Glutamatergic neuron (in vitro differentiated cells): ENCODE measurements at places on chromosomes 12 and 14. TPM values are rescaled to one million over a fixed set of nuclear protein-coding genes. Genes with fewer than 3 reads are reported as not detected.
A peak's percentile ranks its signal among the peaks of the same experiment; 100 is the strongest.

DNA sequence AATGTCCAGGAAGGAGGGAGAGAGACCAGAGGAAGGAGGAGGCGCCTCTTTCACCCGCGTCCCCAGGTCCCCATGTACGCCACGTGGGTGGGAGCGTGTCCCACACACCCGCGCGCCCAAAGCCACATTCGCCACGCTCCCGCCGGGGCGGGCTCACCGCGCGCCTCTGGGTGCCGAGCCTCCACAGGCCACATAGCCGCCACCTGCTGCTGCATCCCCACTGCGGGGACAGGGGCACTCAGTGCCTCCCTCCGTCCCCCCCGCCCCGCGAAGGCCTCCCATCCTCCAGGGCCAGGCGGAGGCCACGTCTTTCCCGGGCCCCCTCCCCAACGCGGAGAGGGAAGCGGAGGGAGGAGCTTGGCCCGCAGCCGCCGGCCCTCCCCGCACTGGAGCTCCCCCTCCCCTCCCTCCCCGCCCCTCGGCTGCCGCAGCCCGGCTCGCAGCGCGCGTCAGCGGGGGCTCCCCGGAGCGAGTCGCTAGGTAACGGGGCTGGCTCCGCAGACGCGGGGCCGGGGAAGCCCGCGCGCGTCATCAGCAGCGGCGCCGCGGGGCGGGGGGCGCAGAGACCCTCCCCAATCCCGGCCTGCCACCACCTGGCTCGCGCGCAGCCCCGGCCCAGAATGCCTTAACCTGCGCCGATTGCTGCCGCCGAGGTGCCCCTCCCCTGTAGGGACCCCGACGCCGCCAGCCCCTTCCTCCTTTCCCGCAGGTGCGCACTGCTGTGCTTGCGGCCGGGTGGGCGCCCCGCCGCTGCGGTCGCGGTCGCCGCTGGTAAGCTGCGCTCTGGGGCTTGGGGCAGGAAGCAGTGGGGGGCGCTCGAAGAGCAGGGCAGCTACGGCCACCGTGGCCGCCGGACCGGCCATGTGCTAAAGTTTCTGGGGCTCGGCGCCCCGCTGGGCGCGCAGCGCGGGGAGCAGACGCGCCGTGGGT, 536 bp upstream of the TUNAR start:
- peak; percentile 71 for DNase-seq

DNA sequence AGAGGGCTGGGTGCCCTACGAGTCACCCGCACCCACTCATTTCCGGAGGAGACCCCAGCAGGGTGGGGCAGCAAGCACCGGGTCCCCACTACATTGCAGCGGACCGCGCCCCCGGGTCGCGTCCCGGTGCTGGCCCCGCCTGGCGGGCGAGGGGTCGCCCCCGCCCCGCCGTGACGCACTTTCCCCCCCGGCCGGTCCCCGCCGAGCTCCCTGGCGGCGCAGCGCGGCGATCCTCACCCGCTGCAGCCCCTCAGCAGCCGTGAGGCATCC, 106.1 kb downstream of the PRICKLE1 start:
- DNase-seq, result no peak

DNA sequence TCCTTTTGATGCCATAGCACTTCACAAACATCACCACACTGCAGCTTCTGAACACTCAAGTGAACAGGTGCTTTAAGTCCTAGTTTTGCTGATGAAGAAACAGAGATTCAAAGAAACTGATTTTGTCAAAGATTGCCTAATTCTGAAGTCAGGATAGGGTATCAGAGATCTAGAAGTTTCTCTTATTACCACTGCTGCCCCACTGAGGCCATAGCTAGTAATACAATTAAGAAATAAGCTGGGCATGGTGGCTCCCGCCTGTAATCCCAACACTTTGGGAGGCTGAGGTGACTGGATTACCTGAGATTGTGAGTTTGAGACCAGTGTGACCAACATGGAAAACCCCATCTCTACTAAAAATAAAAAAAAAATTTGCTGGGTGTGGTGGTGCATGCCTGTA, 458.3 kb upstream of the SEL1L start:
- no peak for DNase-seq

DNA sequence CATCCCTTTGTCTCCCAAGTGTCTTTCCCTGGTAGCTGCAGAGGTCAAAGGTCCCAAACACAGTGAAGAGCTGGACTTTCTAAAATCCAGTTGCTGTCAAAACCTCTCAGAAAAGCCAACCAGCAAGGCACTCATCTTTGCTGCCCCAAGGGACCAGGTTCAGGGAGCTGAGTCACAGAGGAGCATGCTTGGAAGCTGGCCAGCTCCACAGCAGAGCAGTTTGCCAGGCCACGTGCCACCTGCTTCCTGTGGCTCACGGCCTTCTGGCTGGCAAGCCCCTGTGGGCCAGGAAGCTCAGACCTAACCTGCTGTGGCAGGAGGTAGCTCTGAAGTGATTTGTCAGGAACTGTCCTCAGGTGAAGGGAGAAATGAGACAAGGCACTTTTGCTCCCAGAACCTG, 3.6 kb downstream of the ISCU start:
- DNase-seq, result peak; percentile 52

DNA sequence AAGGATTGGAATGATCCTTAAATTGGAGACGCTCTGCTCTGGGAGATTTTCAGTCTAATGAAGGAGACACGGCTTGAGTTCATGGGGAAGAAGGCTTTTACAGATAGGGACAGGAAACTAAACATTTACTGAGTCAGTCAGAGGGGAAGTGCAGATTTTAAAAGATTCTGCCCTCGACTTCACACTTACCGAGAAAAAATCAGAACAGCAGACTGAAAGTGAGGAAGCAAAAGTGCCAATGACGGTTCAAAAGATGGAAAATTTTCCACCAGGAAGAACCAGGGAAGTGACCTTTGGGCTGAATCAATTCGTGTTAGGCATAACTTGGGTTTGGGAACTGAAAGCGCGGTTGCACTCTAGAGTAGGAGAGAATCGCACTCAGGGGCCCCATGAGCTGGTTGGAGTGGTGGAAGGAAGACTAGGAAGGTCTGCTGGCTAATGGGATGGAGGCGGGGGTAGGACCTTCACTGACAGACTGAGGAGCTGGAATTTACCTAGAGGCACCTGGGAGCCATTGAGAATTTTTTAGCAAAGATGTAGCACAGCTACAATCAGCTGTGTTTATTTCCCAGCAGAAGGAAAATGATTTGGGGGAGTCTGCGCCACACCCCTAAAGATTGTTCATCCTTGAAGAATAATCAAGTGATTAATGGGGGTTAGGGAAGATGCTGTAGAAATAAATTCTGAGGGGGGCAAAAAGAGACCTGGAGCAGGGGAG, 1.2 kb downstream of the KCNK13 start:
- DNase-seq, result no peak

- DNase-seq, result no peak
Measured at GRCh38 chr12:43148691-43149090, 403.3 kb downstream of the ADAMTS20 start.

DNA sequence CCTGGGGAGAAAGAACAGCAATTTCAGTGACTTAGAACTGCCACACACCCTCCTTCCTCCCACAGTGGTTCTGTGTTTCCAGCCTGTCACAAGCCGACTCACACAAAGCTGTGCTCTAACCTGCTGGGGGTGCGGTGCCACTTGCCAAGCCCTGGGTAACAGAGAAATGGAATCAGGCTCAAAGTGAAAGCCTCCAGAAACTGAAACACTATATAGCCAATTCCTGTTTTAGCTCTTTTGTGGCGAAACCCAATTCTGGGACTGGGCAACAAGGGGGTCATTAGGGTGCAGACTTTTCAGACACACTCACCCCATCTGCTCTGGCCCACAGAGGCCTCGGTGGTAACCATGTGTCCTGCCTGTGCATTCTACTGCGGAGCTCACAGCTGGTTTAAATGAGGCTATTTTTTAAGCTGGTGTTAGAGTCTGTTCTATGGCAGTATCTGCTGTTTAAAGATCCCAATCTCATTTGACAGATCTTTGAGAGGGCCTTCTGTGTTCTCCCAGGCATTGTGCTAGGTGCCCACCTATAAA, 15.2 kb upstream of the ACTR6 start:
- DNase-seq, result no peak

DNA sequence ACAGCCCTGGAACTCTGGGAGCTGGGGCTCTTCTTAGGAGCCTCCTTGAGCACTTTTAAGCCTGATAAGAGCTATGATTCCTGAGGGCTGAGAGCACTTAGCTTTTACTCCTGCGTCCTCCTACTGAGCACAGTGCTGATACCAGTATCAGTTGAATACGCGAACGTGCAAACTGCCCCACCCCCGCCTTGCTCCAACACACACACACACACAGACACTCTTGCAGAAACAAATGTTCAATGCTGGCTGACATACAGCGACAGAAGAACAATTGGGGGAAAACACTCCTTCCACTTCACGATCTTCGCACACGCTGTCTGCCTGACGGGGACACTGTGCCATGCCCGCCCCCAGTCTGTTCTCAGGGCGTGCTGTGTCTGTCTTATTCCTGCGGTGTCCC, 57.2 kb upstream of the DLK1 start:
- DNase-seq, result no peak

GRCh38 chr14:94362614-94363133, 25.7 kb downstream of the SERPINA1 start:
- no peak for DNase-seq

DNA sequence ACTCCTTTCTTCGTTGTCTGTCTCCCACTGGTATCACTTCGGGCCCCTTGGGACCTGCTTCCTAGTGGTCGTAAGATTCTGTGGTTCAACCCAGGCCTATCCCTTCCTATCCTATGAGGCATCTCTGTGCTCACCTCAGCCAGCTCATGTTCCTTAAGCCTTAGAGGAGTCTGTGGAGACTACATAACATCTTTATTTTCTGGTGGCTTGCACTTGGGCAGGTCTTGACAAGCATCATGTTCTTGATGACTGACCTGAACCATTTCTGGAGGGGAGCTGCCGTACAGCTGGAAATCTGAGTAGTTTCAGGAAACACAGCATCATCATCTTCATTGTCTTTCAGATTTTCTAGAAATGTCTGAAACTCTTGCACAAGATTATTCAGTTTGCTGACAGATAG, 69.3 kb downstream of the PPFIBP1 start:
- no peak for DNase-seq

DNA sequence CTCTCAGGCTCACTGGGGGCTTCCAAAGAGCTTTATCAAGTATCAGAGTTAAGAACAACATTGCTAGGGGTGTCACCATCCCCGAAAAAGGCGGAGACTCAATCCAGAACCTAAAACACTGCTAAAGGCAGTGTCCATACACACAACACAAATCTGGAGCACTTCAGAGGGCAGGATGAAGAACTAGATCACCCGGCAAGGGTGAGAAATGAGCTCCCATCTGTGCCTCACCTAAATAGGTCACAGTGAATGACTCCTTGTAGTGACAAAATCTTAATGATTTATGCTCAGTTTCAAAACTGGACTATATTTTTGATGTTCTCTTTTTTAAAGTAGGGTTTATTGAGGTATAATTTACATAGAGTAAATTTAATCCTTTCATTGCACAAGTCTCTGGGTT, 25.6 kb downstream of the NIN start:
- no peak for DNase-seq

DNA sequence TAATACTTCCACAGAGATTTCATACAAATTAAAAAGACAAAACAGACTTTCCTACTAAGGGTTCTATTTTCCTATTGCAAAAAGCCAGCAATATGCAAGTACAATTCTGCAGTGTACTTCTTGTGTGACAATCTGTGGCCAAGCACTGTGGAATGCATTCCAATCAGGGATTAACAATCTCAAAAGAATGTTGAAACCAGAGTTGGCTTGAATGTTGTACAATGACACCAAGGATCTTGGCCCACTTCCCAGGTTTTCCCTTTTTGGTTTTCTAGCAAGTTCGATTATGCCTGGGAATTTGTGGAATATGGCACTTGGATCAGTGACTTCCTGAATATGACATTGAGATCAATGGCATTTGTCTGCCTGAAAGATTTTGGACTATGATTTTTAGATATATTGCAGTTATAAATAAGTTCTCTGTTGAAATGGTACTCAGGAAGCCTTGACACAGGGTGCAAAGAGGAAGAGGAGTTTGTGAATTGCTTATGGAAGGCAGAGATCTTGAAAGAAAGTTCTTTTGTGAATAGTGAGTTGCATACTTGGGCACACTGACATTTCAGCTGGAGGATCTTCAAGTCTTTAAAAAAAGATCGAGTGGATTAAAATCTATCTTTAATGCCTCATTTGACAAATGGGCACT, 81.4 kb upstream of the FERMT2 start:
- no peak for DNase-seq

GRCh38 chr12:62522984-62523383, 56.4 kb downstream of the MON2 start:
- DNase-seq, result no peak

DNA sequence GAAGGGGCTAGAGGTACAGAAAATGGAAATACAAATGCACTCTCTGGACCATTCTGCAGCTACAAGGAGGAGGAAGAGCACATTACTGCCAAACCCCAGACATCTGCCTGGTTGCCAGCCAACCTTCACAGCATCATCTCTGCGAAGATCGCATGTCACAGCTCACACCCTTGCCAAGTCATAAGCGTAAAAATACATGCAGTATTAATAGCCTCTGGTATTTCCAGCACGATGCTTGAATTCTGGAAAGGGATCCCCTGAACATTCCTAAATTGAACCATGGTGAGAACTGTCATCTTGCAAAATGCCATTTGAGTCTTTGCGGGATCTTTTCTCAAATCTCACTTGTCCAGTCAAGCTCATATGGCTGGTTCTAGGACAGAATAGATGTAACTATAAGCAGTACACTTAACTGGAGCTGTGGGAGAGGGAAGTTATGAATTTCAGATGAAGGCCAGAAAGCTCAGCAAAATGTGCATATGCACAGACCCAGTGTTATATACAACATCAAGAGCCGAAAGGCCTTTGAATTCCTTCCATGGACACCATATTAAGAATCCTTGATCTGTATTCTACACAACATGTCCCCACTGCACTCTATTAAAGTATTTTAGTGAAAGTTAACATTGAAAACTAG, 211.6 kb downstream of the DUSP6 start:
- DNase-seq, result no peak

GRCh38 chr14:36315159-36315853, 5.1 kb downstream of the MBIP start:
- no peak for DNase-seq

- no peak for DNase-seq
Measured at GRCh38 chr12:98513379-98514322, 1.7 kb upstream of the TMPO start.

DNA sequence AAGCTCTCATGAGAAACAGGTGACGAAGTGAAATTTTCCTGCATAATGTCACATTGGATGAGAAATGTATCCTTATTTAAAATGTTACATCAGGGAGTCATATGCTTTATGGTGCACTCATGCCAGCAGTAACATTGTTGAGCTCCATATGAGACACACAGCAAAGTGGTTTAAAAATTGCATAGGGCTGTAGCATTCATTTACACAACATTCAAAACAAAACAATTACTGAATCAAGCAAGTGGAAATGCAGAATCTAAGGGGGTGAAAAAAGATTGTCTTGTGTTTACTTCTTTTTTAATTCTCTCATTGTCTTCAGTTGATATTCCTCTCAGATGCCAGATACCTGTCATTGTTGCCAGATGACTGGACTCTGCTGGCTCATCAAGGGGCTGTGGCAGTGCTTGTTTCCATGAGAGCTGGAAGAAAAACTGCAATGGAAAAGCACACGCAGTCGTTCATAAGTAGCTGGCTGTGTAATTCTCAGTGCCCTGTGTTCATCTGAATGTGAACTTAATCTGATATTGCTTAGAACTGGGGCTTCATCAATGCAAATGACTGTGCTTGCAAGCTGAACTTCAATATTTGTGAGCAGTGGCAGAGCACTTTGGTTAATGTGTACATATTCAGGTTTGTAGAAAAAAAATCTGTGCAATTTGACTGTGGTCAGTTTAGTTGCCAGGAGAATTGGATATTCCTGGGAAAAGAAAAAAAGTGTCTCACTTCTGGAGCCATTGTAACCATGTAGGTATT, 305.6 kb downstream of the RAD51B start:
- no peak for DNase-seq

SLC41A2 gene
- total RNA-seq, result 12.0 TPM

RIPK3 gene
- not detected for total RNA-seq

CNTN1 gene
- 81.4 TPM for total RNA-seq

RASSF9 gene
- total RNA-seq, result not detected
